Right forelimb (tissue), 1 donor: ENCODE measurements at places on chromosomes 7 and 10.
A peak's percentile ranks its signal among the peaks of the same experiment; 100 is the strongest.

- no peak for DNase-seq
Measured at GRCh38 chr7:93817526-93817925, 73.0 kb downstream of the TFPI2 start.

GRCh38 chr10:117374506-117375359 is 507 bp downstream of the PDZD8 start:
- no peak for DNase-seq

GRCh38 chr10:121927841-121928527 is at the start of gene ATE1:
Gene ATE1 (minus strand): TSS chr10:121928031. CDS start chr10:121927949, 82 bp downstream.
- peak; percentile 95 for DNase-seq

DNA sequence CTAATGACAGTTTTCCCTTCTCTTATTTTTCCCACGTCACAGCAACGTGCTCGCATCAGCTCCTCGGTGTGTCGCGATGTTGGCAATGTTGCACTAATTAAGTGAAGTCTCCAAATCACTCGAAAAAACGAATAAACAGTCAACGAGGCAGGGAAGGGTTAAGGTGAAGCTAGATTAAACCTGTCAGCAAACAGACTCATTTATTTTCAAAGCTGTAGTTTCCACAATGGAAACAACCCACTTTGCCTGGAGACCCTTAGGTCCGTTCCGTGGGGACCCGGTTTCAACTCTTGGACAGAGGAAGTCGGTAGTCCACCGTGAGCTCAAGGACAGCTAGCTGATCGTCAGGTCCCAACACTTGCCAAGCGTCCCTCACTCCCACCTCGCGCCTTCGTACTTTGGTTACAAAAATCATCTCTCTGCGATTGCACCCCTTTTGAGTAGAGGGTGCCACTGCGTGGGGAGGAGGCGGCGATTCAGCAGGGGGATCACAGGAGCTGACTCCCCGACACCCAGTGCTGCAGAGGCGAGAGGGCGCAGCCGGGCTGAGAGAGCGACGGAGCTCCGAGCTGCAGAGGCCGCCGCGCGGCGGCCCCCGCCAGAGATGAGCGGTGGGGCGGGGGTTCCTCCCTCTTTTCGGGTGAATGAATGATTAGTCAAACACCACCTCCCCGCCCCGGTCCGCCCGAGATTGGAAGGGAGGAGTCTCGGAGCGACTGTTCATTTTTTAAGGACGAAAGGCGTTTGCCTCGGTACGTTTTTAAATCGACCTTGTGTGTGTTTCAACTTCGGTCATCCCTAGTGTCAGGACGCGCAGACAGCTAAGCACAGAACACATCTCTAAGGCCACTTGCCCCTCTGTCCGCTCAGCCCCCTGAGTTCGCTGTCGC is 1.3 kb upstream of the BMPER start:
- no peak for DNase-seq

GRCh38 chr7:41351091-41351490 is 351.8 kb downstream of the INHBA start:
- no peak for DNase-seq

GRCh38 chr10:121414366-121415062 is 183.7 kb downstream of the FGFR2 start:
- DNase-seq, result no peak

DNA sequence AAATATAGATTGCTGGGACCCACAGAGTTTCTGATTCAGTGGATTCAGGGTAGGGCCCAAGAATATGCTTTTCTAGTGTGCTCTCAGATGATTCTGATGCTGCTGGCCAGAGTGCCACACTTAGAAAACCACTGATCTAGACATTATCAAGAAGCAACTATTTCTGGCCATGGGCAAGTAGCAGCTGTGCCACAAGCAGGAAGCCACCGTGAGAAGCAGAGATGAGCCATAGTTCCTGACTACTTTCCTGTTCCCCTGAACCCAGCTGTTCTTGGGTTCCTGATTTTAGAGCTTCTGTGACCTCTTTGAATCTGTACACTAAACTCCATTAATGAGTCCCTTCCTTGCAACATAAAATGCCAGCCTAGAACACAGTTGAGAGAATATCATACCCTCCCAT is 38.1 kb upstream of the PIK3AP1 start:
- no peak for DNase-seq

- DNase-seq, result no peak
Measured at GRCh38 chr10:1687190-1687589, 50.1 kb downstream of the ADARB2 start.

DNA sequence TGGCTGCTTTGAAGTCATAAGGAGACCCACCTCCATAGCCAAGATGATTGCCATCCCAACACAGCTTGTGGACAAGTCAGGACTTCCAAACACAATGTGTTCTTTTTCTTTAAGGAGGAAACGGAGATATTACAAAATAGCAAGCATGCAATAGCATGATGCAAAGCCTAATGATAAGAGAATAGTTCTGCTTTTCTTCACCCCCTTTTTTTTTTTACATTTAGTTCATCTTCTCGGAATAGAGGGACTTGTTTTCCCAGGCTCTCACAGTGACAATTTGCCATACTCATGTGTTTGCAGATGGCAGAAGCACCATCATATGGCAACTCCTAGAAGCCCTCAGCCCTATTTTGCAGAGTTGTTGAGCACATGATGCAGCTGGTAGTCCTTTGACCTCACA is 119.8 kb downstream of the ITGB8 start:
- DNase-seq, result no peak

DNA sequence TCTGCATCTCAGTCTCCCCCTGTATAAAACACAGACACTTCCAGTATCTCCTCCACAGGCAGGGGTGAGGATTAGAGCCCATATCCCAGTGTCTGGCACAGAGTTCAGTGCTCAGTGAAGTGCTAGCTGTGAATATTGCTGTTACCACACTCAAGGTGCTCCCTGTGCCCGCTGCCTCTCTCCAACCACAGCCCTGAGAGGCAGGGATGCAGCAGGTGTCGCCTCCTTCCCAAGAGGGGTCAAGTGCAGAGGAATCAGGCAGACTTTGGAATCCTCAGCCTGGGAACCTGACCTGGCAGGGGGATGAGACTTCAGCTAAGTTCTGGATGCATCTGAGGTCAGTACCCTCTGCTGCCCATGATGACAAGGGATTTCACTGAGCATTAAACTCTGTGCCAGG is 163.1 kb downstream of the GFRA1 start:
- DNase-seq, result peak; percentile 20

GRCh38 chr10:117373823-117374505 is 1.3 kb downstream of the PDZD8 start:
- DNase-seq, result peak; percentile 69

DNA sequence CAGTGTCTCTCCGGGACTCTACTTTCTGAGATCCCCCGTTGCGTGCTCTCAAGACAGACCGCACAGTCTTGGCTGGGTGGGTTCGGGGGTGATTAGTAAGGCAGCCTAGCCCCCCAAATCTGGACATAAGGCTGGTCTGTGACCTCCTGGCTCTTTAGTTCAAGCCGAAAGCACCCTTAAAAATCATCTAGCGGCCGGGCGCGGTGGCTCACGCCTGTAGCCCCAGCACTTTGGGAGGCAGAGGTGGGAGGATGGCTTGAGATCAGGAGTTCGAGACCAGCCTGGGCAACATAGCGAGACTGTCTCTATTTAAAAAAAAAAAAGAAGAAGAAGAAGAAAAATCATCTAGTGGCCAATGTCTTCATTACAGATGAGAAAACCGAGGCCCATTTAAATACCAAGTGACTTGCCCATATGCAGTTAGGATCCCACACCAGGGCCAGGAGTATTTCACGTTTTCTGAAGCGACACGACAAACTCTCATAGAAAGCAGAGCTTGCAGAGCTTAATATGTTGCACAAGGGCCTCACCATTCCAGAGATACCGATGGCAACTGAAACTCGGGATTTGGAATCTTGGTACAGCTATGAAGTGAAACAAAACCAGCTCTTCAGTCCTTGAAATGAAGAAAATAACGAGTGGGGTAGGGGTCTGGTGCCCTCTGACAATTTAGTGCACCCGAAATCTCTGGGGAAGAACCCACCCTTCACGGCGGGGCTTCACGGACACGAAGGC is 703 bp upstream of the HILPDA start:
- no peak for DNase-seq

DNA sequence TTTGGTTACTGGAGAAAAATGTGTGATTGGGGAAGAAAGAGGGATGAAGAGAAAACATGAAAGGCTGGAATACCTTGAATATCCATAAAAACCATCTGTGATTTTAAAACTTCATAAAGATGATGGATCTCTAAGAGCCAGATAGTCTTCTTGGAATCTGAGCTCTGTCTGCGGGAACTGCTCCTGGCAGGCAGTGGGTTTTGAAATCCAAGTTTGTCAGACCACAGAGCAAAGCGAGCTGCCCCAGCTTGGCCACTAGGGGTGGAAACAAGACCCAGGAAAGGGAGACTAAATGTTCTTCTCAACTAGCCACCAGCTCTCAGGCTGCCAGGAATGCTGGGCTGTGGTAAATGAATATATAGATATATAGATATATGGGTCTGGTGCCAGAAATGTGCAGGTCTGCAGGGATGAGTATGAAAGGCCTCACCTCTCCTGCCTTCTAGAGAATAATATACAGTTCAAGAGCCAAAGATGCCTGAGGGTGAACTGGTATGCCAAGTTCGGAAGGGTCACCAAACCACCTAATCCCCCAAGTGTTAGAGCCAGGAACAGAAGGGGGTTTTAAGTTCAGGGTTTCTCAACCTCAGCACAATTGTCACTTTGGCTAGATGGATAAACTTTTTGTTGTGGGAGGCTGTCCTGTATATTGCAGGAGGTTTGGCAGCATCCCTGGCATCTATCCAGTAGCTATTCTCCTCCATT is 208.8 kb downstream of the KCNMA1 start:
- DNase-seq, result peak; percentile 70

DNA sequence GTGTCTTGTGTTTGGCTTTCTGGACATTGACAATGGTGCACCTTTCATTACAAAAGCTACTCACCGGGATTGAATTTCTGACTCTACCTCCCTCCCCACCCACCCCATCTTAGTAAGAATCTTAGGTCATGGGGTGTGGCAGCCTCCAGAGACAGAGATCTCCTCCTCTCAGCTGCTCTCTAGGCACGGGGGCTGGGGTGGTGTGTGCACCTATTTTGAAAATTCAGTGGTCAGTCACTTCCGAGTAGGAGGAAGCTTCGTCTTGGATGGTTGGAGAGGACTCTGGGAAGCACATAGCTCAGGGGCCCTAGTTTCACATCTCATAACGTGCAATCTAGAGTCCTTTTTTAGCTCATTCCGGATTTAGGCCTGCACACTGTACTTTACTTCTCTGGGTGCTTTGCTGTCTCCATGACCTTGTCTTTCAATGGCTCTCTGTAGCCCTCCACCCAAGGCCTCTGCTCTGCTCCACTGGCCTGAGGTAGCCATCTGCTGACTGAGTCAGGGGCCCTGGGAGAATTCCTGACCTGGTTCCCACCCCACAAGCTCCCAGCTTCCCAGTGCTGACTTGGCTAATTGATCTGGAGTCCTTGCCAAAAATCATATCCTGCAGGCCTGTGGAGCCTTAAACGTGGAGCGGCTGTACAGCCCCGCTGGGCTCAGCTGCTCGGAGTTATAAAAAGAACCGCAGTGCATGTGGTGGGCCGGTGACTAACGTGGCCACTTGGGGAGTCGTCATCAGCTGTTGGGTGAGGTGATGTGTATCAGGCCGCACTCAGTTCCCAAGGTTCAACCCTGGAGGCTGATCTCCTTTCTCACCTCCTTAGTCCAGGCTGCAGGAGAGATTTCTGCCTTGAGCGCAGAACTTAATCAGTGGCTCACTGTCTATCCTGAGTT is 19.3 kb upstream of the ADAMTS14 start:
- peak; percentile 83 for DNase-seq

- no peak for DNase-seq
Measured at GRCh38 chr10:26567351-26567721, 129.2 kb downstream of the APBB1IP start.

- DNase-seq, result no peak
Measured at GRCh38 chr10:118017071-118017740, 29.5 kb downstream of the RAB11FIP2 start.

GRCh38 chr10:71293446-71294084 is 25.5 kb upstream of the SLC29A3 start:
- no peak for DNase-seq

DNA sequence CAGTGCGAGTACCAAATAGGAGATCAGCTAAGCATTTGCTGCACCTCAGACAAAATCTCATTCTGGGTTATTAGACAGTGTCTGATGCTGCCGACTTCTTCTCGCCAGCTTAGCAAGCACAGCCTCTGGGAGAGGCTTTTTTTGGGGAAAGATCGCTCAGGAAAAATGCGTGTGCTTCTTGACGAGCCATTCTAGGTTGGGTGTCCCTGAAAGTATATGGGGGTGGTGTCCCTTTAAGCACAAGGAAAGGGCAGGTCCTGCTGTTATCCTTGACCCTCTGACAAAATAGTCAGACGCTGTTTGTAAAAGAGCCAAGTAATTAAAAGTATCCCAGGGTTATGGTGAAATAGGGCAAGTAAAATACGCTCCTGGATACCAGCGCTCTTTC is 540.1 kb upstream of the FZD8 start:
- no peak for DNase-seq

GRCh38 chr7:141167381-141167964 is 93.6 kb downstream of the TMEM178B start:
- DNase-seq, result peak; percentile 19

GRCh38 chr7:17234398-17235031 is 63.9 kb upstream of the AHR start:
- DNase-seq, result no peak

GRCh38 chr7:104584620-104585019 is 256.2 kb downstream of the LHFPL3 start:
- DNase-seq, result no peak

- DNase-seq, result no peak
Measured at GRCh38 chr7:139698278-139698677, 79.5 kb downstream of the HIPK2 start.

DNA sequence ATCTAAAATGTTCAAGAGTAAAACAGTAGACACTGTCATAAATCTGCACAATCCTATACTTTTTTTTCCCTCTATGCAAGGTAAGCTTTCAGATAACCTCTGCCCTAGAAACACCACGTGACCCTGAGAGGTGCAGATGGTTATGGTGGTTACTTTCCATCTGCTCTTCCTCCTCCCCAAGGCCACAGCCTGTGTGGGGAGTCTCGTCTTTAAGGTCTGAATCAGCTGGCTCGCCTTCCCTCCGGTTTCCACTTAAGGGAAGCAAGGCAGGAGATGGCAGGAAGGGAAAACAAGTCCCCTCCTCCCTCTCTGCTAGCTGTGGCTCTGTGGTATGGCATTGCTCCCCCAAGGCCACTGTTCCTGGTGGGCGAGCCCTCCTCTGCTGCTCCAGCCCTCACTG is 181.8 kb downstream of the GLI3 start:
- DNase-seq, result no peak

- DNase-seq, result no peak
Measured at GRCh38 chr7:50481867-50482266, 31.7 kb upstream of the FIGNL1 start.

DNA sequence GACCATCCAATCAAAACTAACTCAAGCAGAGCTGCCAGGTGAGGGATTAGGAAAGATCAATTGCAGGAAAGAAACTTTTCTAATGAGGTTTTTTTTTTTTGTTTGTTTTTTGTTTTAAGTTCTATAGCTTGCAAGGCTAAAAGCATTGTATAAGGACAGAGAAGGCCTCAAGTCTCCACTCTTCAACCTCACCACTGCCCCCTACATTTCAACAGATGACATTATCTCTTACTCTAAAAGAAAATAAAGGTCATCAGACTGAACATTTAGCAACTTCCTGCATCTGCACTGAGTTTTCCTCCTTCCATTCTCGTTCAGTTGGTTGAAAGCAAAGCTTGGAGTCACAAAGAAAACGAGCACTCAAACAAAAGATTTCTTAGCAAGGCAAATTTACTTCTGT is 45.2 kb upstream of the EXOC4 start:
- no peak for DNase-seq

GRCh38 chr7:104795616-104796398 is 218.2 kb upstream of the KMT2E start:
- no peak for DNase-seq

GRCh38 chr7:13841284-13841683 is 148.2 kb downstream of the ETV1 start:
- no peak for DNase-seq

GRCh38 chr10:103648636-103649532 is 155.4 kb downstream of the NEURL1 start:
- no peak for DNase-seq
